ENCODE measurements at places on chromosomes 16 and 17. TPM values are rescaled to one million over a fixed set of nuclear protein-coding genes. Genes with fewer than 3 reads are reported as not detected.

GRCh38 chr17:22506861-22507260 is 814.5 kb downstream of the KCNJ18 start:
- DNase-seq = no peak

- DNase-seq = peak; percentile 36
These were observed 12.7 kb upstream of the FAM20A start for GRCh38 chr17:68613739-68614298.

GRCh38 chr16:11140466-11140865 is 115.5 kb downstream of the SOCS1 start:
- no peak for DNase-seq

- DNase-seq = no peak
These were observed 3.9 kb downstream of the LPO start for GRCh38 chr17:58242171-58242784.

DNA sequence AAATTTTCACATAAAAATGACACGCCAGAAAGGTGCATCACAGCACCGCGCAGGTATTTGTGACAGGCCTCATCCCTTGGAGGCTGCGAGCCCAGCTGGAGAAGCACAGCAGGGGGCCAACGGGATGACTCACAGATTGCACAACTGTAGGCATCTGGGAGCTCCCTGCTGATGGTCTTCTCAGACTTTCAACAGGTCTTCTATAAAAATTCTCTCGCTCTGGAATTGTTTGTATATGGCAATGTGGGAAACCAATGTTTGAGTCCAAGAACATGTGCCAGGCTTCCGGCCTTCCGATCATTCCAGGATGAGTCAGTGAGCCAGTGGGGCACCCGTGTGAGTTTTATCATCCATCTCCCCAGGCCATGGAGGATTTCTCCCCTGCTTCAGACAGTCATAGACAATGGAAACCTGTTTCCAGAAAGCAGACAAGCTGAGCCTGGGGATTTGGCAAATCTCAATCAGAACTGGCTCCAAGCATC is 24.1 kb upstream of the ADORA2B start:
- DNase-seq = peak; percentile 96

DNA sequence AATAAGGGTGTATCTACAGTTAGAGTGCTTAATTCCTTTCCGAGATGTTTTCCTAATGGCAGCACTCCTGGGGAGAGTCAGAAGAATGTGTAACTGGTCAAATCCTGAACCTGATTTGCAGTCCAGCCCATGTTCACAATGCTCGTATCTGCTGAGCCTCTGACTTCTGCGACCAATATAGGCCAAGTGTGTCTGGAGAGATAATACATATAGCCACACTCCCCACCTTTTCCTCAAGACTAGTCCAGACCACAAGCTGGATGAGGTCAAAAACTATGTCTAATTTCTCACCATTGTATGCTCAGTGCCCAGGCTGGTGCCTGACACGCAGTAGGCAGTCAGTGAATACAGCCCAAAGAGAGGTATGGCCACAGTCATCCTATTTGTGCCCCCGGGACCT is 58.0 kb downstream of the XYLT1 start:
- DNase-seq = no peak

- peak; percentile 34 for DNase-seq
These were observed 61.2 kb downstream of the HS3ST3A1 start for GRCh38 chr17:13540546-13540945.

GRCh38 chr17:46771561-46772474 is 46.7 kb downstream of the WNT3 start:
- peak; percentile 70 for DNase-seq

DNA sequence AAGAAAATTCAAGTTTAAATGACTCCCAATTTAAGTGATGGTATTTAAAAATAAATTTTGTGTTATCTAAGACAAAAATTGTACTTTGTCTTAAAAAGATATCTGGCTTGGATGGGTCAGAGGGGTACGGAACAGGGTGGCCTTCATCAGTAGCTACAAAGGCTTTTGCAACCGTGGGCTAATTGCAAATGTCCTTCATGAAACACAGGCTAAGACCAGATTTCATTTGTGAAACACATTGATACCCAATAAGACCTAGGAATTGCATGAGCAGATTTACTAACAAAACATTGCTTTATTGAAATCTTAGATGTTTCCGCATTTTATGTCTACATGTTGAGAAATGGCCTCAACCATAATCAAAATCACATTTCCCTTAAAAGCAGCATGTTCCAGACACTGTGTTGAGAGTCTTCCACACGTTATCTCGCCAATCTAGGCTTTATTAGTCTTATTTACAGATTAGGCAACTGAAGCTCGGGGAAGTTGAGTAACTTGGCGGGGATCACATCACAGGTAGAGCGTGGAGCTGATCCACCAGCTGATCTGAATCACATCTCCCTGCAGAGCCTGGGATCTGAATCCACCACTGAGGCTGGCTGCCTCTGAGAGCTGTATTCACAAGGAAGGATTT is 21.8 kb downstream of the FBXO39 start:
- DNase-seq = no peak

- no peak for DNase-seq
These were observed 255.9 kb upstream of the PMFBP1 start for GRCh38 chr16:72427783-72428331.

- DNase-seq = no peak
These were observed 40.0 kb upstream of the CCR7 start for GRCh38 chr17:40605306-40605705.

DNA sequence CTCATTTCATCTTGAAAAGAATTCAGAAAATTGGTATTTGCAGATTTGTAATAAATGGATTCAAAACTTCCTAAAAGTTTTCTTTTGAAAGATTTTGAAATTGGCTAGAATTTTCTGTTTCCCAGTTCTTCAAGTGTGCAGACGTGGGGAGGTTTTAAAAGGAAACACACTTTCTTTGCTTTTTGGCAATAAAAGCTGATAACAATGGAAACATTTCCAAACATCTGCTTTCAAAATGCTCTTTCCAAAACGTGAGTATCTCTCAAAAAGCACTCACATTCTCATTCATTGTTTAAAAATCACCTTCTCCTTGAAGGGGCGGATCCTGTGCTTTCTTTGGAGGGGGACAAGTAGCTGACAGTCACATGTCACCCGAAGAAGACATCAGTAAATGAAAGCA is 8.6 kb upstream of the GSG1L start:
- DNase-seq = no peak

DNA sequence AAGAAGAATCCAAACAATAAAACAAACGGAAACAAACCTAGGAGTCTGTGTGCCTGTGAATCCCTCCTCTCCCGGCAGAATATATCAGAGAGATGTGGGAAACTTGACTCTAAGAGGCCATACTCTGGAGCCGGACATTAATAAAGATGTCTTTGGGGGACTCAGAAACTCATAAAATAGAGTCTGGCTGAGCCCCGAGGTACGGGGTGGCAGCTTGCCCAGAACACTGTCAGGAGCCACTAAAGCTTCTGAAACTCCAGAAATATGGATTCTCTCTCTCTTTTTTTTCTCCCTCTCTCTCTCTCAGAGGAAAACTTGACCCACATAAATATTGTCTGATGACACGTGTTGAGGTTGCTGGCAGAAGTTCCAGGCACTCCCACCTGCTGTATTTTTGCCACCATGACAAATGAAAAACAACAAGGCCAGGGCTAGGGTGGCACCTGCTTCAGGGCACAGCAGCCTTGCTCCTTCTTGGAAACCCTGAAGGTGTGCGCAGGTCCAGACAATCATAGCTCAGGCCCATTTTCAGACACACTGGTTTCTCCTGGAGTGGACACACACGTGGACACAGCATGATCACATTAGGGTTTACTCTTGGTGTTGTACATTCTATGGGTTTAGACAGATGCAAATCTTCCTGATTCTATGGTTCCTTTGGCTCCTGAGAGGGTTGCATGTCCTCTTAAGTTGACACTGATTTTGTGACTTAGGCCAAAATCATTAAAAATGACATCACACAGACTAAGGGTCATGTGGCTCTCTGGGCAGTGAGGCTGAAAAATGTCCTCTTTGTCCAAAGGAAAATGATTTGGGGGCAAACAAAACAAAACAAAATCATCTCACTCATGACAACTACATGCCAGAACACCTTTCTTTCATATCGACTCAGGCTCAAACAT is 282.6 kb upstream of the IRX3 start:
- DNase-seq = no peak

GRCh38 chr17:58059141-58059540 is 24.1 kb upstream of the DYNLL2 start:
- DNase-seq = no peak

GRCh38 chr16:65909310-65910050 is 457.0 kb upstream of the CDH5 start:
- peak; percentile 41 for DNase-seq

DNA sequence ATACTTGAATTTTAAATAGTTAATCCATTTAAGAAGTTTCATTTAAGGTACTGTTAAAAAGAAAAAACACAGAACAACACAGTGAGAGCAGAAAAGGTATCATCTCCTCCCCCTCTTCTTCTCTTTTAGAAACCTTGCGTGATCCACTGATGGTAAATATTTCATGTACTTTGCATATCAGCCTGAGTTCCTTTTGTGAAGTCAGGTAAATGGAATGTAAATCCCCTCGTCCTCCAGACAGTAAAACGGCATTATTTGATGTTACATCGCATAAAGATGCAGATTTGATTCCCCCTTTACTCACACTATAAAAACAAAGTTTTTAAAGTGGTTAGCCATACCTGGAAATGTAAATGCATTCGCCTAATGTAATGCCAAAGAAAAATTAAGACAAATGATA is 234.4 kb downstream of the WWOX start:
- no peak for DNase-seq

DNA sequence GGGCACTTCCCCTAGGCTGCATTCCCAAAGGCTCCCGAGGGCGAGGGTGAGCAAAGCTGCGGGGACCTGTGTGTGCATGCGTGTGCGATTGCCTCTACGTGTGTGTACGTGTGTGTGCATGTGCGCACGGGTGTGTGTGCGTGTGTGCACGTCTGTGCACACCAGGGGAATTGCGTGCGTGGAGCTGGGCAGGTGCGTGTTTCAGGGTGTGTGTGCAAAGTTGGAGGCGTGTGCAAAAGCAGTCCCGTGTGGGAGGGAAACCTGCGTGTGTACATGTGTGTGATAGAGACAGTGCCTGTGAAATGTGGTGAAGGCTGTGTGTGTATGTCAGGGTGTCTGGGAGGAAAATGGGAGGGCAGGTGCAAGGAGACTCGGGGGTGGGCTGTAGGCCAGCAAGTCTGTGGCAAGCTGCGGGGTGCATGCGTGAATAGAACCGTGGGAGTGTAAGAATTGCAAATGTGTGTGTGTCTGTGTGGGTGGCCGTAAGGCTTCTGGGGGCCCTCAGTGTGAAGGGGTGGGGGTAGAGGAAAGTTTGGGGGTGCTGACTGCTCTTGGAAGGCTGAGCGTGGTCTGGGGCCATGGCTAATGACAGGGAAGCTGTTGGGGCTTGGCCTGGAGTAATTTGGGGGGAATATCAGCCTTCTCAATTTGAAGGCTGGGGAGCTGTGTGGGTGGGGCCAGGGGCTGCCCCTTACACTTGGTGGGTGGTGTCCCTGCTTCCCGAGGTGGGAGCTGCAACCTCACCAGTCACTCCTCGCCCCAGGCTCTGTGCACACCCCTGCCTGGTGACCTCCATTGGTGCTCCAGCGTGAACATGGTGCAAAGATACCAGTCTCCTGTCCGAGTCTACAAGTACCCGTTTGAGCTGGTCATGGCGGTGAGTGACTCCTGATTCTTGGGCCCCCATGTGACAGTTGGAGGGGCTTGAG is 644 bp downstream of the SEC14L5 start:
- no peak for DNase-seq

GRCh38 chr16:17451843-17452242 is 18.9 kb downstream of the XYLT1 start:
- no peak for DNase-seq

Gene TPSG1
- total RNA-seq = 0.23 TPM

Gene ATP2C2
- total RNA-seq = not detected

Gene TMEM114
- not detected for total RNA-seq

Gene HSPB9
- not detected for total RNA-seq

Gene FGF11
- 3.0 TPM for total RNA-seq

Gene CDK5R1
- total RNA-seq = 4.2 TPM
